ENCODE measurements at places on chromosomes 4 and X. TPM values are rescaled to one million over a fixed set of nuclear protein-coding genes. Genes with fewer than 3 reads are reported as not detected.

DNA sequence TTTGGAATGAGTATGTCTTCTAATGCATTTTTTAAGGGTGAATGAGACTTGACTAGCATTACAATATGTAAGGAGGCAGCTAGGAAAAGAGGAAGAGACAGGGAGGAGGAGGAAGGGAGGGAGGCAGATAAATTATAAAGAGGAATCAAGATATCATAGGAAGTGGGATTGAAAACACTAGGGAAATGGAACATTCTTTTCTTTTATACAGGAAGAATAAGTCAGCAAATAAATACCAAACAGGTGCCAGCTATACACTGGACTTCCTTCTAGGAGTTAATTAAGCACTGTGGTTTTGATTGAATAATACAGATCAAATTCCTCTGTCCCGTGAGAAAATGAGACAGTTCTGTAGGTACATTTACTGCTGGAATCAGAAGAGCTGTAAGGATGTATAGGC, 78.6 kb downstream of the PACRGL start:
- DNase-seq = no peak

DNA sequence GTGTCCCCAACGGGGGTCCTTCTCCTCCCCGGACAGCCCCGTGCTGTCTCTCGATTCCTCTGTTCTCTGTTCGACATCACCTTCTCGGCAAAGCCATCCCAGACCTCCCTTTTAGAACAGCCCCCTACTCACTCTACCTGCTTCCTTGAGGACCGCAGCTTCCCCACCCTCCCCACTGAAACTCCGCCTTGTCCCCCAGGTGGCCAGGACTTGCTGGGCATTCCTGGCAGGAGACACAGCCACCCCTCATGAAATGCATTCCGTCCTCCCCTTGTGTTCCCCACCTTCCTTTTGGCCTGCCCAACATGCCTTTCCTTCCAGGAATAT, 34.8 kb upstream of the GPR78 start:
- DNase-seq = no peak

DNA sequence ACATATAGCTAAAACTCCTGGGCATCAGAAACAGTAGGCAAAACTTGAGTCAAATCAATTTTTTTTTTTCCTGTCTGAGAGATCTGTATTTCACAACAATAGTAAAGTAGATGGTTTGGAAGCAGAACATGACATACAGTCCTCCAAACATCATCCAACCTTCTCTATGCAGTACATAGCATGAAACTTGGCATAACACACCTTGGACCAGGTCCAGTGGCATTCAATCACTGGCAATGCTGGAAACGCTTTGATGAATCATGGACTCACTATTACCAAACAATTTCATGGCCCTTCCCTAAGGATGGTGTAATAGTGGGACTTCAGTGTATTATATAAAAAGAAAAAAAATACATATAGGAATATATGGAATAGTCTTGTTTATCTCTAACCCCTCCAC, 154.6 kb downstream of the FMR1NB start:
- DNase-seq = no peak

DNA sequence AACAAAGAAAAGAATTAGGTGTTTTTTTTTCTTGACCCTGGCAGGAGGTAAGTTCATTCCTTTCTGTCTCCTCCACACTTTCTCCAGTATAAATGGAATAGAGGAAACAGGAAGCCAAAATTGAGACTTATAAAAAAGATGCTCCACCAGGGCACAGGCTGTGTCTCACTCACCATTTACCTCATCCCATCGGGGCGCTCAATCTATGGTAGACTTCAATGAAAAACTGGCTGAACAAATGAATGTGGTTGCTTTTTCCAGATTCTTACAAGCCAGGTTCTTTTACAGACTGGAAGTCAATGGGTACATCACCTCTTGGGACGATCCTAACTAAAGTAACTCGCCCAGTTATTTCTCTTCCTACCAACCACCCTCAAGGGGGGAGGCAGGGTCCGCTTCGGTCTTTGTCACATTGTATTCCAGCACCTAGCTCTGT, 685 bp downstream of the COMMD8 start:
- no peak for DNase-seq

DNA sequence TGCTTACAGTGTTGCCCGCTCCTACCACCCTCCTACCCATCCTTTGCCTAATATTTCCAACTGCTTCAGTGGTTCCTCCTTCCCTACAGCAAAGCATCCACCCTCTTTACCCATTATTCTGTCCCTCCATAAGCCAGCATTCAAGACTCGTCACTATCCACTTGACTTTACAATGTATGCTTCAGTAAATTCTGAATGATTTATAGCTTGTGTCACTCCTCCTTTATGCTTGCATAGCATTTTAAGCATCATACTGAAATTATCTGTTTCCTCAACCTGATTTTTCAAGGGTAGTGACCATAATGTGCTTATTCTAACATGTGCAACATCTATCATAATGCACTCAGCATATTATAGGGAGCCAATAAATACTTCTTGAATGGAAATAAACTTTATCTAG, 365.5 kb downstream of the RAB28 start:
- no peak for DNase-seq

DNA sequence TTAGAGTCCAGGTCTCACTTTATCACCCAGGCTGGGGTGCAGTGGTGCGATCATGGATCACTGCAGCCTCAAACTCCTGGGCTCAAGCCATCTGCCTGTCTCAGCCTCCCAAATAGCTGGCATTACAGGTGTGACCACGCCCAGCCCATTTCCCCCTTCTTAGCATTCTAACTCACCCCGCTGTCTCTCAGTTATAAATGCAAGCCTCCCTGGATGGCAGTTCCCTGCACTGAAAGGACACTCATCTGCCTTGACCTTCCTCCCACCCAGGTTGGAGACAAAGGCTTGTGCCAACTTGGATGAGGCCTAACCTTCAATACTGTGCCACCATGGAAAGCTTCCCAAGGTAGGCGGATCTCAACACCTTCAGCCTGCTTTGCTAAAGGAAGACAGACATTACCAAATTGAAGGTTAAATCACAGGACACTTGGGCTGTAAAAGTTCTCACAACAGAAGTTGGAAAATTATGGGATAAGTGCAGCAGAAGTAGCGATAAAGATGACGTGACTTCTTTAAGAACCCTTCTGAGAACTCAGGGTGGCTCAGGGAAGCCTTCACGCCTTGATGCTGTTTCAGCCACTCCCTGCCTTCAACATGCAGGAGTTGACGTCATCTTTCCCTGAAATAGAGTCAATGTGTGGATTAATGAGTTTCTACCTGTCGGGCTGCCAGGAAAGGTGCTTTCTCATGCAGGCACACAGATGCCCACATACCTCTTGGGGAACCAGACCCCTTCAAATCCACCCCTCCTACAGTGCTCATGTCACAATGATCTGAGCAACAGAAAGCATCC, 10.6 kb upstream of the GPM6B start:
- DNase-seq = no peak

DNA sequence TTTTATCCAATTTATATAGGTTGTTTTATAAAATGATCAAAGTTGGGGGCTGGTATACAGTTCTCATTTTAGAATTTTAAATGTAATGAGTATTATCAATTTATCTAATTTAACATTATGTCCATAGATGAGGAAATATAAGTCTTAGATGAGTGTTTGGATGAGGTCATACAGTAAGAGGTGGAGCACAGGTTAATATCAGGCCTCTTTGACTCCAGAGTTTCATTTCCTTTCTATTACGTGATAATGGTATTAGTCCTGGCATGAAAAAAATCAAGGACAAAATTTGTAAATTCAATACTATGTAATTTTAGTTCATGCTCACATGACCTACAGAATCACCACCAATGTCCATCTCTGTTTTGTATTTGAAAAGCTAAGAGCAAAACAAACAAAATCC, 269.8 kb downstream of the FSTL5 start:
- no peak for DNase-seq

GRCh38 chr4:121256887-121257466, 92.9 kb upstream of the TNIP3 start:
- no peak for DNase-seq

- DNase-seq = no peak
Observed at GRCh38 chrX:46354481-46354880, 190.7 kb downstream of the ZNF674 start.

DNA sequence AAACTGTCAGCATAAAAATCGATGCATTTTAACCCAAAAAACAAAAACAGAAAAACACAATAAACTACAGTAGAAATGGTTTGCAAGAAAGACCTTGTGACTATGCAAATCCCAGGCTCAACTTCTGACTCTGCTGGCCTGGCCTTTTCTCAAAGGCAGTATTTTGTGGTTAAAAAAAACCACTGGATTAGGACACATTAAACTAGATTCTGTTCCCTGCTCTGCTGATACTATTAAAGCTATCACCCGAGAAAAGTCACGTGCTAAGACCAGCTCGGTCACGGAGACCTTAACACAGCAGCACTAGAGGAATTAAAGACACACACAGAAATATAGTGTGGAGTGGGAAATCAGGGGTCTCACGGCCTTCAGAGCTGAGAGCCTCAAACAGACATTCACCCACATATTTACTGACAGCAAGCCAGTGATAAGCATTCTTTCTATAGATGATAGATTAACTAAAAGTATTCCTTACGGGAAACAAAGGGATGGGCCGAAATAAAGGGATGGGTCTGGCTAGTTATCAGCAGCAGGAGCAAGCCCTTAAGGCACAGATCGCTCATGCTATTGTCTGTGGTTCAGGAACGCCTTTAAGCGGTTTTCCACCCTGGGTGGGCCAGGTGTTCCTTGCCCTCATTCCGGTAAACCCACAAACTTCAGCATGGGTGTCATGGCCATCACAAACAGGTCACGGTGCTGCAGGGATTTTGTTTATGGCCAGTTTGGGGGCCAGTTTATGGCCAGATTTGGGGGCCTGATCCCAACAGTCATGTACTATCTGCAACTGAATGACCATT, 16.1 kb downstream of the CBR4 start:
- peak; percentile 21 for DNase-seq

- DNase-seq = no peak
Observed at GRCh38 chr4:38131371-38132091, 171.3 kb downstream of the PTTG2 start.

GRCh38 chr4:10716163-10716562, 31.6 kb upstream of the CLNK start:
- DNase-seq = no peak

DNA sequence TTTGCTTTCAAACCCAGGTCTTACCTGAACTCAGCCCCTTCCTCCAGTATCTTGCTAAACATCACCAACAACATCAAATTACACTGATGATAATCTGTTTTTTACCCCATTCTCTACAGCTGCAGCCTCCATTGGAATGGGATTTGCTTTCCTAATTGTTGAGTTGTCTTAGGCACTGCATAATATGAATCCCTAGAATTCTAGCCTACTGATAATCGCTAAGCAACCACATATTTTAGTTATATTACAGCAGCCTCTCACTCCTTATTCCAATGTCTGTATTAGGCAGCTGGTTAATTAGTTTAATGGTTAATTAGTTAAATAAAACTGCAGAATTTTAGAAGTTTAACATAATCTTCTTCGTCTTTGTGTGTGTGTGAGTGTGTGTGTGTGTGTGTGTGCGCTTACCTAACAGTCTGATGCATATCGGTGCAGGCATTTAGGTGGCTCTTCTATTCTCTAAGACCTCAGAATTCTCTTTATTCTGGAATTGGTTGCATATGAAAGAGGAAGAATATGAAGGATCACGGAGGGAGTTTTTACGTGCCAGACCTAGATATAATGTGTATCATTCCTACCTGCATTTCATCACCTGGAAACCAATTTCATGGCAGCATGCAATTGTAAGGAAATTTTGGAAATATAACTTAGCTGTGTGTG, 5.3 kb upstream of the COMMD8 start:
- DNase-seq = no peak

DNA sequence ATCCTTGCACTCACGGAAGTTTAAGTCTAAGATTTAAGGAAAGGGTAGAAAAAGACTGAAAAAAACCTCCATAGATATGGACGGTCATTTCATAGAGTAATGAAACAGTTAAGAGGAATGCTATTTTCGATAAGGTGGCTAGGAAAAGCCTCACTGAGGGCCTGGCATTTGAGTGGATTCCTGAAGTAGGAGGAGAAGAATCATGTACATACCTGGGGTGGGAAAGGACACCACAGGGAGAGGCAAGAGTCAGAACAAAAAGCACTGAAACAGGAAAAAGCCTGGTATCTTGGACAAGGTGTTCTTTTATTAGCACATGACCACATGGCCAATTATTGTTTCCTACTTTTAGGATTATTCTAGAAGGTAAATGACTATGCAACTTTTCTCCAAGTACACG, 547.2 kb upstream of the DIPK2B start:
- no peak for DNase-seq

GRCh38 chr4:93436000-93436626, 392.4 kb upstream of the ATOH1 start:
- no peak for DNase-seq

- no peak for DNase-seq
Observed at GRCh38 chrX:38661561-38661960, 100.2 kb downstream of the TSPAN7 start.

- peak; percentile 4 for DNase-seq
Observed at GRCh38 chrX:83022020-83022419, 486.1 kb upstream of the POU3F4 start.

GRCh38 chr4:1177274-1178141, 5.1 kb upstream of the SPON2 start:
- DNase-seq = no peak

DNA sequence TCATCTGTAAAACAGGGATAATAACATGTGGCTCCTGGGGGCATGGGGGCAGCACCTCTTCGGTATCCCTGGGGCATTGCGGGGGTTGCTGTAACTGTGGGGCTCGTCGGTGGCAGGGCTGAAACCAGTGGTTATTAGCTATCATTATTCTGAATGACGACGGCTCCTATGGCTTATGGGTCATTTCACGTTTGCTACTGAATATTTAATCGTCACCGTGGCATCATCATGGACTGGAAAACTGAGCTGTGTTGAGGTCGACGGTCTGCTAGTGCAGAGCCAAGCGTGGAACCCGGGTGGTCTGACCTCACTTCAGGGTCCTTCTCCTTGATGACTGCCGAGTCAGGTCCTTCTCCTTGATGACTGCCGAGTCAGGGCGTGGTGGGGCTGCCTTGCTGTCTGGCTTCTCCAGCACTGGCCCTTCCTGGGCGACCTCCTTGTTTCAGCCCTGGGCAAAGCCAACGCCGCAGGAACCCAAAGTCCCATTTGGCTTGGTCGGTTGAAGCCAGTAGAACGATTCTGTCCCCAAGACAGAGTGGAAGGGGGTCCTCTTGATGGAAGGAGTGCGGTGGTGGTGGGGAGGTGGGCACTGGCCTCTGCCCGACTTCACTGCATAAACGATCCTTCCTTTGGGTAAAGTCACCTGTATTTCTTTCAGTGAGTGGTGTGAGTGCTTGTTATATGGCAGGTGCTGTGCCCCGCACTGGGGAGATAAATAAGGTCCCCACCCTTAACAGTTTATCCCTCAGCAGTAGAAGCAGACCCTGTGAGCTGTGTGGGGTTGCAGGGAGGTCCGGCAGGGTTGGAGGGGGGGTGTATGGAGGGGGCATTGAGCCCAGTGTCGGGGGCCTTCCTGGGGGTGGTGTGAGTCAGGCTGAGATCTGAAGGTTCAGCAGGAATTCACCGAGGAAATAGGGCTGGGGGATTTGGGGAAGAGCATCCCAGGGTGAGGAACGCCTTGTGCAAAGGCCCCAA, 40.8 kb downstream of the PSAPL1 start:
- DNase-seq = no peak

Gene C4orf50
- total RNA-seq = not detected

Gene SLC6A8
- total RNA-seq = 36.0 TPM

Gene XAGE3
- not detected for total RNA-seq

Gene TEX11
- not detected for total RNA-seq

Gene MUC7
- total RNA-seq = not detected

Gene F8
- total RNA-seq = 3.3 TPM

Gene LONRF3
- total RNA-seq = 7.2 TPM

Gene BMP3
- total RNA-seq = 0.33 TPM

Gene FGFR3
- total RNA-seq = 3.2 TPM

Gene MTTP
- 0.07 TPM for total RNA-seq

Data from kidney epithelial cell (primary cell).